Mucosa of descending colon (tissue), 3 donors: ENCODE measurements at places on chromosomes 2 and 18.
A peak's percentile ranks its signal among the peaks of the same experiment; 100 is the strongest.

GRCh38 chr18:75923169-75923568 is 495.7 kb upstream of the SMIM21 start:
- DNase-seq, result no peak

DNA sequence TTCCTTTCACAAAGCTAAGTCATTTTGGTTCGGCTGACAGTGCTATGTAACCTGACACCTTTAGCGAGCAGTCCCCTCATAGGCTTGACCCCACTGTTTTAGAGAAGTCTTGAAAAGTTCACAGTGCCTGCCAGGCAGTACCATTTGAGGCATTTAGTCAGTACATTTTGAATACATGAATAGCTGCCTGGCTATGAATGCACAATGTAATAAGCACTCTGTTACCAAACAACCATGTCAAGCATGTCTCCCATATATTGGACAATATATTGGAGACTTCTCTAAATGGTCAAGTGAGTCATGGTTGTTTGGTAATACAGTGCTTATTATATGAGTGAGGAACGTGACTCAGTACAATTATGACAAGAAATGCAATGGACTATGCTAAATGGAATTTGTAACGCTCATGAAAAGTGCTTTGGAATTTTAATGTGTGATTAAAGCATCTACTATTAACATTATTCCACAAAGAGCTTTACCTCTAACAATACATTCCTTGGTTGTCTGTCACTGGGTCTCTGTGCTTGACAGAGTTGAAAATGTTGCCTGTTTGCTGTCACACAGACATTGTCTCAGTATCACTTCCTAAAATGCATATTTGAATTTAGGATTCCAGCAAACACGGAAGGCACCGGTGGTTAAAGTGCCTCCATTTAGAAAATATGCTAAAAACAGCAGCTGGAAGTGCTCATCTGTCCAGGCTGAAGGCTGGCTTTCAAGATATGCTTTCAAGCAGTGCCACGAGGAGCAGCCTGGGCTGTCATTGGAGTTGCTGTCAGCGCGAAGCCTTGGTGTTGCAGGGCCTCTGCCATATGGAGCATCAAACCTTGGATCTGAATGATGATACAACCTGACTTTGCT is 458.6 kb downstream of the FBXO15 start:
- DNase-seq, result no peak

GRCh38 chr2:166516712-166517303 is 22.8 kb upstream of the SCN7A start:
- DNase-seq, result peak; percentile 52

DNA sequence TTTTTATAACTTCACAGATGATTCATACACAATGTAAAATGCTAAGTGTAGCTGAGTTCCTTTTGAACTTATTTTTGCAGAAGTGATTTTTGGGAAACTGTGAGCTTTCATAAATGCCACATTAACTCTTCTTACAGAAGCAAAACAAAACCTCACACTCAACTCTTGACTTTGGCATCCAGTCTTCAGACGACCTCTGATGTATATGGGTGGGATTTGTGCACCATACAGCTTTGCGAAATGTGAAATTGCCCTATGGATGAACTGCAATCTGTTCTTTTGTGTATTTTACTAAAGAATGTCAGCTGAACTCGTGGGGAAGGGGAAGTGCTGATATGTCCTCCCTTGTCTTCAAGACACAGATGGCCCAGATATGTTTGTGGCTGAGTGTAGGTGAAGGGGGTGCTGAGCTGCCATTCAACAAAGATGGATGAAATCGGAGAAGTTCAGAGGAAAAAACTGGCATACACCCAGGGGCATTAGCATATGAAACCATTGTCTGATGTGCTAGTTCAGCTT is 218.3 kb downstream of the PTGR3 start:
- no peak for DNase-seq

DNA sequence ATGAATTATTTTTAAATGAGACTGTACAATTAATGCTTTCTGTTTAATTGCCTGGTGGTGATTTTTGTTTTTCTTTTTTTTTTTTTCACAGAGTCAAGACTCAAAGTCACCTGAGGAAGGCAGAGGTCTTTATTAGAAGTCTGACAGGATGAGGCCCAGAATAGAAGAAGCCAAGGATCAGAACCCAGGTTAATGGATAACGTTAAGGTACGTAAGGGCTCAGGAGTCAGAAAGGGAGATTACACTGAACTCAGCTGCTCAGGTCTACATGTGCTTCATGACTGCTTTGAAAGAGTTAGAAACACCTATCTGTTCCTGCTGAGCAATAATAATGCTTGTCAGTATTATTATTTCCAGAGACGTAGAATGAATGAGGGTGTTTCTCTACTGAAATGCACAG is 196.5 kb downstream of the LRATD1 start:
- no peak for DNase-seq

DNA sequence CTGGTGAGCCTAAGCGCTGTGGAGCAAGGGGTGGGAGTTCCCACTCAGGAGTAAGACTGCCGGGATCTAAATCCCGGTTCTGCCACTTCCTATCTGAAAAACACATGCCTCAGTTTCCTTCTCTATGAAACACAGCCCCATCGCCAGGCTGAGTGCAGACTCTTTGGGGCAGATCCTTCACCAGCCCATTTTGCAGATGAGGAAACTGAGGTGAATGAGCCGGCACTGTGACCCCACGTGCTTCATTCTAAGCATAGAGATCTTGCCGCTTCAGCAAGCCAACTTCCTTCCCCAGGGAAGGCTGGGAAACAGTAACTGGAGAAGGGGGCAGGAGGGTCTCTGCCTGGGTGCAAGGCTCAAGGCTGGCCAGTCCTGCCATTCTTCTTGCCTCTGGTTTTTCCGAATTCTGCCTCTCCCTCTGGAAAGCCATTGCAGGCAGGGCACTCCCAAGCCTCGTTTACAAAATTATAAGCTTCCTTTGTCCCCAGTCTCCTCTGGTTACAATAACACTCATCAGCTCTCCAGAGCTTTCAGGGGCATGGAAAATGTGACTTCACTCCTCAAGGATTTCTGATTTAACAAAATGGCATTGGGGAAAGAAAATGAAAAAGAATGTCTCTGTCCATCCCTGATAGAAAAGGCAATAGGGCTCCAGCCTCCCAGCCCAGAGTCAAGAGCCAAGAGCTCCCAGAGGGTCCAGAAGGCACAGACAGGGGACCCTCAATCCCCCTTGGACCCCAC is 249.2 kb downstream of the TNS1 start:
- no peak for DNase-seq

GRCh38 chr2:54422072-54422581 is 34.0 kb upstream of the SPTBN1 start:
- DNase-seq, result no peak

GRCh38 chr2:28346587-28346986 is 46.1 kb upstream of the FOSL2 start:
- DNase-seq, result peak; percentile 36

GRCh38 chr2:101478181-101479001 is 3.5 kb upstream of the RFX8 start:
- no peak for DNase-seq

GRCh38 chr2:56474412-56475158 is 290.8 kb downstream of the CCDC85A start:
- DNase-seq, result no peak

DNA sequence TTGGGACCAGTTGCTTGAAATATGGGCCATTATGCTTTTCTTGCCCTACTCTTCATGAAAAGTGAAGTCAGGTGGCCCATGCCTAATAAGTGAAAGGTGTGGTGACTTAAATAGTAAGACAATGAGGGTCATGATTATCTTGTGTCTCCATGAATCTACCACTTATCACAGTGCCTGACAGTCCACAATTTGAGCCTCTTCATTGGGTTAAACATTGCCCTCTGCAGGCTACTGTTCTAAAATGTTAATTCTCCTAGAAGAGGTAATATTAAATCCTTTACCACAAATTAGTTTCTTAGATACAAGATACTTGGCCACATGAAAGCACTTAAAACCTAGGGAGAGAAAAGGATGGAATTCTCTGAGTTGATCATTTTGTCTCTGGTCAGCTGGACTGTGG is 4.0 kb downstream of the EGR4 start:
- DNase-seq, result no peak

- DNase-seq, result no peak
Measured at GRCh38 chr18:5584746-5585417, 41.1 kb upstream of the EPB41L3 start.

GRCh38 chr2:105893011-105893995 is 148.6 kb downstream of the NCK2 start:
- no peak for DNase-seq

DNA sequence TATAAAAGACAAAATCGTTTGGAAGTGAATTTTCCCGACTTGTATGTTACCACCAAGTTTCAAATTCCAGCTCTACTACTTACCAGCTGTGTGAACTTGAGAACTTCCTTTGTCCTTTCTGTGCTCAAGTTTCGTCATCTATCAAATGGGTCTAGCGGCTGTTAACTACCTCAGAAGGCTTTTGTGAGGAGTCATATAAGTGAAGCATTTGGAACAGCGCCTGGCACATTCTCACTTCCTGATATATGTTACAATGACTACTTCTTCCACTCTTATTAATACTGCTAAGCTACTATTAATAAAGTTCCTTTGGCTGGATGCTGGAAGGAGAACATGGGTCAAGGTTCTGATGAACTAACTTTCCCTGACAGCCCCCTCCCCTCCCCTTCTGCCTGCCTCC is 104.5 kb downstream of the MEIS1 start:
- no peak for DNase-seq

DNA sequence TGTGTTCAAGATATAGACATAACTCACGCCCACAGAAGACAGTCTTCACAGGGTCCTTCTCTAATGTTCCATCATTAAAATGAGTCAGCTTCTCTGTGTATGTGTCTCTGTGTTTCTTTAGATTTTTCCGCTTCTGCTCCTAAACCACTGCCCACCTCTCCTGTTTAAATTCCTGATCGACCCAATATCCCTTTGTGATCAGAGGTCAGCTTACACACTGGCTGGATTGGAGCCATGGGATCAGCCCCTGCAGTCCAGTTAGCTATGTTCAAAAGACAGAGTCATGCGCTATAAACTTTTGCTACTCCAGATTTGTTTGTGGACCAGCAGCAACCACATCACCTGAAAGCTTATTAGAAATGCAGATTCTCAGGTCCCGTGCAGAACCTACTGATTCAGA is 229.2 kb downstream of the C1D start:
- DNase-seq, result no peak

- no peak for DNase-seq
Measured at GRCh38 chr2:9332136-9332852, 91.0 kb downstream of the ITGB1BP1 start.

GRCh38 chr18:79615586-79615985 is 64.0 kb upstream of the CTDP1 start:
- DNase-seq, result no peak

DNA sequence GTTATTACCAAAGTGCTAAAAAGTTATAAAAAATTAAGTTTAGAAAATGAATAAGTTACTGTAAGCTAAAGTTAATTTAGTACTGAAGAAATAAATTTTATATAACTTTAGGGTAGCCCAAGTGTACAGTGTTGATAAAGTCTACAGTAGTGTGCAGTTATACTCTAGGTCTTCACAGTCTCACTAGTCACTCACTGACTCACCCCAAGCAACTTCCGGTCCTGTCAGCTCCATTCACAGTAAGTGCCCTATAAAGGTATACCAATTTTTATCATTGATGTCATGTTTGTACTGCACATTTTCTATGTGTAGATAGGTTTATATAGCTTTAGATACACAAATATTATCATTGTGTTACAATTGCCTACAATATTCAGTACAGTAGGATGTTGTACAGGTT is 518.3 kb upstream of the PIK3C3 start:
- no peak for DNase-seq
